ENCODE measurements at places on chromosomes 5 and 9.

- DNase-seq = no peak
Observed at GRCh38 chr5:88734191-88734640, 148.8 kb downstream of the MEF2C start.

- DNase-seq = no peak
Observed at GRCh38 chr5:150264667-150265603, 24.6 kb downstream of the CAMK2A start.

DNA sequence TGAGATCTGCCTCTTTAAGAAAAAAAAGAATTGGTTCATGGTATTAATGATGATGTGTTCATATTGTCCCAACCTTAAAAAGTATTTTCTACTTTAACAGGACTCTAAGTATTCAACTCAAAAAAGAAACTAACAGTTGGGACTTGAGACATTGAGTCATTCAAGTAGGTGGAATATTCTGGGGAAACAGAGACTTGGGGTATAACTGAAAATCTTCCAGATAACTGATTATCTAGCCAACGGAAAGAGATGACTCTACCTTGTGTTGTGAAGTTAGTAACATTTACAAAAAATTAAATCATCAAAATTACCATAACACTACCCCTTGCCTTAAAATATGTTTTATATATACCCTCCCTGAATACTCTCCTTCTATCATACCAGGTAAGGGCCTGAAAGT lies 19.1 kb downstream of the OXCT1 start:
- DNase-seq = no peak

DNA sequence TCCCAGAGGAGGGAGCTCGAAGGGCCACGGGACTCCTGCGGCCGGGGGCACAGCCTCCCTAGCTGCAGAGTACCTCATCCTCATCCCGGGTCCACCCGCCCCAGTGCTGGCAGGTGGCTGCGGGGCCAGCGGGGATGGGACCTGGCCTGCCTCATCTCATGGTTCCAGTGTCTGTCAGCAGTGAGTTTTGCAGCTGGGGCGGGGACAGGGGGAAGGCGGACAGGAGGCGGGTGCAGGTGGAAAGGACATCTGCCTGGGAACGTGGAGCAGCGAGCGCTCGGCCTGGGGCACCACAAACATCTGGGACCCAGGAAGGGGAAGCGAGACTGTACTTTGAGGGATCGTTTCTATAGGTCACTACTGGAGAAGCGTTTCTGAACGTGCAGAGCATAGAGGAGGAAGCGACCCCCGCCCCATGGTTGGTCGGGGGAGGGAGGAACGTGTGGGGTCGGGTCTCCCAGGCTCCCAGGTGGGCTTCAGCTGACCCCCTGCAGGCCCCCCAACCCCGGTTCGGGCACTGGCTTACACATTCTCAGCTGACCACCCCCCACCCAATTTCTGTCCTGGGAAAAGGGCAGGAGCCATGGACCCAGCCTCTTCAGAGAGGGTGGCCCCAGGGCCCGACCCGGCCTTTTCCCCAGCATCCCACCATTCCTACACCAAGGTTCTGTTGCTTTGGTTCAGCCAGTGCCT lies 56.5 kb upstream of the NOTCH1 start:
- DNase-seq = no peak

GRCh38 chr9:120308495-120308894 lies 271.5 kb downstream of the CDK5RAP2 start:
- DNase-seq = no peak
